ENCODE measurements at places on chromosomes 1 and 21.
A peak's percentile ranks its signal among the peaks of the same experiment; 100 is the strongest.

GRCh38 chr1:103937763-103938357 lies 188.2 kb downstream of the AMY1C start:
- no peak for DNase-seq

DNA sequence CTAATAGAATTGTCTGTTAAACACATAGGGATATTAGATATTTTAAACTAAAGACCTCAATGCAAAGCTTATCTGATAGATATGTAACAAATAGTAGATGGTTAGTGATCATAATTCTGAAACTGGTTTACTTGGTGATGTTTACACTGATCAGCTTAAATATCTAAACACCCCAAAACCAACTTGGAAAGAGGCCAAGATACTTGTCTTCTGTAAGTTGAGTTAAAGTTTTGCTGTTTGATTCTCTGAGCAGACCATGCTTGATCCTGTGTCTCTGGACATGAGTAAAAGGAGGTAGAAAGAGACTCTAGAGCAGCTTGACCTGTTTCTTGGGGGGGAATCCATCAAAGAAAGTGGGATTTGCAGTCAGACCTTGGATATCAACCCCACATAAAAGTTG lies 107.5 kb downstream of the NEK7 start:
- DNase-seq: no peak

DNA sequence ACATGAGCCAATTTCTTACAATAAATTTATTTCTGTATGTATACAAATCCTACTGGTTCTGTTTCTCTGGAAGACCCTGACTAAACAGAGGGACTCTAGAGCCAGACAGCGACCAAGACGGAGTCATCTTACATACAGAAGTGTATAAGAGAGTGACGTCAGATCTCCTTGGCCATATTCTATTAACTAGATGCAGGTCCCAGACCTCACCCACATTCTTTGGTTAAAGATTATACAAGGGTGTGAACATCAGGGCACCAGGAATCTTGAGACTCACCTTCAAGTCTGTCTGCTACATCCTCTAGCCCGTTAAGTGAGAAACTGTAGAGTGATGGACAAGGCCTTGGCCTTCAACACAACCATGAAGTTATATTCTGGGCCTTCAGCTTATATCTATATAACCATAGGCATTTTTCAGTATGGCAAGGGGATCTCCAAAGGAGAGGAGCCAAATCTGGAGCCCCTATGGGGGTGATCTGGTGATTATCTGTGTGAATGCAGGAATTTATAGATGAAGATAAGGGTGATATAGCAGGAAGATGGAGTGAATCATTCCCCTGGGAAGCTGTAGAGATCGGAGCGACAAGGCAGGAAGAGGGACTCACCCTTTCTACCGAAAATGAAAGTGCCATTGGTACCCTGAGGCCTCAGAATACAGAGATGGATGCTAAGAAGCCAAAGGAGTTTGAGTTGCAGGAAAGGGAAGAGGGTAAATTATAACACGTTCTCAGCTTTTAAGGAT lies 83.9 kb downstream of the ADAMTS1 start:
- no peak for DNase-seq

DNA sequence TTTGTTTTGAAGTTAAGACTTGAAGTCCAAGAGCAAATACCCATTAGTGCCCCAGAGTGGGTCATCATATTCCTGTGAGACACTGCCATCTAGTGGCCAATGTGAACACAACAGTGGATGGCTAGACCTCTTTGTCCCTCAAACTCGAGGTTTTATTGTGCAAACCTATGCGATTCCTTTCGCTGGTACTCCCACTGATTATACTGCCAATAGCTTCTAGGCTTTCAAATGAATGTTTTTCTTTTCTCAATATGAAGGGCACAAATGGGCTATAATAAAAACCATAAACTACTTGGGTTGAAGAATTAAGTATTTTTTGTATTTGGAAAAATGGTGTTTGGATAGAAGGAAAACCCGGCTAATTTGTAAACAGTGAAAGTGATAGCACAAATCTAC lies 100.4 kb upstream of the ZNF281 start:
- DNase-seq: peak; percentile 74

GRCh38 chr1:221708987-221709386 lies 32.9 kb downstream of the DUSP10 start:
- DNase-seq: no peak

- DNase-seq: no peak
Measured at GRCh38 chr1:243963571-243963970, 87.5 kb upstream of the ZBTB18 start.

- no peak for DNase-seq
Measured at GRCh38 chr1:210907251-210907805, 226.6 kb downstream of the KCNH1 start.

DNA sequence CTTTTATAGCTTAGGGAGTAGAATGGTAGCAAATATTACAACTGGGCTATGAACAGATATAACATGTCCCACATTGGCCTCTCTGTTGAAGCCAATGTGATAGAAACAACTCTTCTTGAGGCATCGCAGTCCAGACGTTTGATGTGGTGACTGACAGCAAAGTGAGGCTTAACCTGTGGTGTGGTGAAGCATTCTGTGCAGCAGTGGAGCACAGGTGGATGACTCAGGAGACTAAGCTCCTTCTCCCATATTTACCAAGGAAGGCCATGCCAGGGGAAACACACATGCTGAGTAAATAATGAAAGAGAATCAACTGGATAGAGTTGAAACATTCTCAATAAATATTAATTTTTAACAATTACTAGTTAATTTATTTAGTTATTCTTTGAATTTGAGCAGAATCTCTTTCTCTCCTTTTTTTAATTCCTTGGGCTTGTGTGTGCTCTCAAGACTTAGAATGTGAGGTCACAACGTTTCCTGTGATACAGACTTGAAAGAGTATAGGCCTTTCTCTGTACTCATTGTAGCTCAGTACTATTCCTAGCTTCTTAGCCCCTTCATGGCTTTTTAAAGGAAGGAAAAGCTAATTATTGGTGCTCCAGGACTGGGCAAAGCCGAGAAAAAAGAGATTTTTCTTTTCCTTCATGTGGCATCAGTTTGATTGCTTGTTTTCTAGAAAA lies 17.6 kb downstream of the CRB1 start:
- DNase-seq: no peak

DNA sequence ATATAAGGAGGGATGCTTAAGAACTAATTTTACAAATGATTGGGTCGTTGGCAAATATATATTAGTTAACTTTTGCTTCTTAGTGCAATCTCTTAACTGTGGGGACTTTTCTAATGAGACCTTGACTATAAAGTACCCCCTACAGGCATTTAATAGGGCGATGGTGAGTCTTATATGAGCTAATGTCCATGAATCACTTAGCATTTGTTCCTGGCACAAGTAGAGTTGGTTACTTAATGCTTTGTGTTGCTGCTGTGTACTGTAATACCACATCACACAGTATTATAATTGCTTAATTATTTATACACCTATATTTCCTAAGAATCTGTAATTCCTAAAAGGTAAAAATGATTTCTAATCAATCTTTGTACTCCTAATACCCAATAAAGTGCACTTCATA lies 25.3 kb upstream of the TMCO1 start:
- DNase-seq: no peak

DNA sequence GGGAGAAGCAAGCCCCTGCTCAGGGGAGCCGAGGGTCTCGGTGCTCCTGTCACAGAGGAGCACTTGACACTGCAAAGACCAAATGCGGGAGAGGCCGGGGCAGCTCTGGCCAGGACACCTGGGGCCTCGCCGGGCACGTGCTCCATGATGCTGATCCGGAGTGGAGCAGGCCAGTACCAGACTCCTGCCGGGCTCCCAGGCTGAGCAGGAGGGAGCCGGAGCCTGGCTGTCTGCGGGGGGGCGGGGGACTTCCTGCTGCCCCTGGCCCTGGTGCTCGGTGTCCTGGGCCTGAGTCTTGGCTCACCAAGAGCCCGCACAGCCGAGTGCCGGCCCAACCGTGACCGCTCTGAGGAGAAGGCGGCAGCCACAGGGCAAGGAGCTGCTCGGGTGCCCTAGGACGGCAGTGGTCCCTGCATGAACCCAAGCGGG lies 38.5 kb upstream of the TMEM52 start:
- no peak for DNase-seq

GRCh38 chr1:151777317-151777716 lies 13.0 kb downstream of the TDRKH start:
- no peak for DNase-seq

DNA sequence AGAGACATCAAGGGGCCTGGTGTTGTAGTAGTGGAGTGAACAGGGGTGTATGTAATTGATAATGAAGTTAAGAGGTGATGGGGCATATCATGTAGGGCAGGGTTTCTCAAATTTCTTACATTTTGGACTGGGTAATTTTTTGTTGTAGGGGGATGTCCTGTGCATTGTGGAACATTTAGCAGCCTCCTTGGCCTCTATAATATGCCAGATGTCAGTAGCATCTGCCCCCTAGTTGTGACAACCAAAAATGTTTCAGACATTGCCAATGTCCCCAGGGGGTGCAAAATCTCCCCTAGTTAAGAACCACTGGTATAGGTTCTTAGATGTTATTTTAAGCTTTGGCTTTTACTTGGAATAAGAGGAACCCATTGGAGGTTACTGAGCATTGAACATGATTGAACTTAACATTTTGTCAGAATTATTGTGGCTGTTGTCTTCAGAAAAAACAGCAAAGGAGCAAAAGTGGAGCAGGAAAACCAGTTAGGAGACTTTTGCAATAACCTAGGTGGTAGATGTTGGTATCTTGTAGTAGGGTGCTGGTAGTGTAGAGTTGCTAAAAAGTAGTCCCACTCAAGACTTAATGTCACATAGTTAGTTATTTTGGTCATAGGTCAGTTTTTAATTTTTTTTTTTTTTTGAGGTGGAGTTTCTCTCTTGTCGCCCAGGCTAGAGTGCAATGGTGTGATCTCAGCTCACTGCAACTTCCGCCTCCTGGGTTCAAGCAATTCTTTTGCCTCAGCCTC lies 6.2 kb downstream of the ZNF326 start:
- DNase-seq: no peak

DNA sequence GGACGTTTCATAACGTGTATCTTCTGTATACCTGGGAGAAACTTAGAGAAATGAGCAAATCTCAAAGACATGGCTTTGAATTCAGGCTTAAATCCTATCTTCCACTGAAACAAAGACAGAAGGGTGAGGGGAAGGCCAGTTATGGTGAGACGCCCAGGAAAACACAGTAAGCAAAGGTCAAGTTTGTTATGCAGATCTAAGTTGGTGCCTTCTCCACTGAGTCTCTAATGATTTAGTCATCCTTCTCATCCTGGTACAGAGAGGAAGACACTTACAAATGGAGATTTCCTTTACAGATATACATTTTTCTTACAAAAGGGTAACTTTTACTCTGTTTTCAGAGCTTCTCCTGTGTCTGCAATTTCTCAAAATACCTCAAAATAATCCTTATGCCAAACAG lies 64.4 kb downstream of the MAP3K7CL start:
- no peak for DNase-seq

DNA sequence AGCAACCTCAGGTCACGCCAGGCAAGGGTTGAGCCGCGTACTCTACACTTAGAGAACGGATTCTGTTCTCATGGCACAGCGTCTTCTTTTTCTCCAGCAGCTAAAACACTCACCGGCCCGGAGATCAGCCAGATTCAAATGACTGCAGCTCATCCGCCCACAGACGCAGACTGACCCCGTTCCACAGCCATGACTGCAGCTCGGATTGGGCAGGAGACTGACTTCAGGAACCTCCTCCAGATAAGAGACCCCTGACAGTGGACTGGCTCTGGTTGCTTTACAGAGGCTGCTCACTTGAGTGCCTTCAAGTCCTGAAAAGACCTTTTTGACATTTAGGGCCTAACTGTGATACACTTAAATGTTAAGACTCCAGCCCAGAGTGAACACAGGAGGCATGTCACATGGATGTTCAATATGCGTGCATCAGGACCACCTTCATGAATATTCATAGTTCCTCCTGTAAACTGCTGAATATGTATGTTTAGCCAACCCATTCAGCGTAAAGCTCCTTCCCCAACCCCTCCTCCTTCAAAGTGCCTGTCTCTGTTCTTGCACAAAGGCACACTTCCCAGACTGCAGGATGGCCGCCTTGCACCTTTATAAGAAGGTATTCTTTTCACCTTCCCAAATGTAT lies 42.6 kb downstream of the BACE2 start:
- no peak for DNase-seq

GRCh38 chr21:38834725-38835124 lies 29.0 kb downstream of the ETS2 start:
- no peak for DNase-seq

- no peak for DNase-seq
Measured at GRCh38 chr1:40362699-40363098, 10.8 kb upstream of the SMAP2 start.

GRCh38 chr1:236142253-236143103 lies at the start of gene GPR137B:
Gene GPR137B (plus strand): TSS chr1:236142539. CDS start chr1:236142623, 84 bp downstream.
- no peak for DNase-seq

DNA sequence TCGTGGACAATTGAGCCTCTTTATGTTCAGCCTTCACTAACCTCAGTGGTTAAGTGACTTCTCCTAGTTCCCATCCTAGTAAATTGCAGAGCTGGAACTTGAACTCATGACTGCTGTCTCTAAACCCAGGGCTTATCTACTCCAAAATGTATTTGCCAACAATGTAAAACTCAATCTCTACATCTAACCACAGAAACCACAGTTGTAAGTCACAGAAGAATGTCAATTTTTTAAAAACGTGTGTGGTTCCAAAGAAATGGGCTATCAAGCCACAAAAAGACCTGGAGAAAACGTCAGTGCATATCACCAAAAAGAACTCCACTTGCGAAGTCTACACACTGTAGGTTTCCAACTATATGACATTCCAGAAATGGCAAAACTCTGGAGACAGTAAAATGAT lies 172.6 kb upstream of the HMCN1 start:
- no peak for DNase-seq

GRCh38 chr1:205379056-205379455 lies 22.3 kb upstream of the KLHDC8A start:
- DNase-seq: no peak

DNA sequence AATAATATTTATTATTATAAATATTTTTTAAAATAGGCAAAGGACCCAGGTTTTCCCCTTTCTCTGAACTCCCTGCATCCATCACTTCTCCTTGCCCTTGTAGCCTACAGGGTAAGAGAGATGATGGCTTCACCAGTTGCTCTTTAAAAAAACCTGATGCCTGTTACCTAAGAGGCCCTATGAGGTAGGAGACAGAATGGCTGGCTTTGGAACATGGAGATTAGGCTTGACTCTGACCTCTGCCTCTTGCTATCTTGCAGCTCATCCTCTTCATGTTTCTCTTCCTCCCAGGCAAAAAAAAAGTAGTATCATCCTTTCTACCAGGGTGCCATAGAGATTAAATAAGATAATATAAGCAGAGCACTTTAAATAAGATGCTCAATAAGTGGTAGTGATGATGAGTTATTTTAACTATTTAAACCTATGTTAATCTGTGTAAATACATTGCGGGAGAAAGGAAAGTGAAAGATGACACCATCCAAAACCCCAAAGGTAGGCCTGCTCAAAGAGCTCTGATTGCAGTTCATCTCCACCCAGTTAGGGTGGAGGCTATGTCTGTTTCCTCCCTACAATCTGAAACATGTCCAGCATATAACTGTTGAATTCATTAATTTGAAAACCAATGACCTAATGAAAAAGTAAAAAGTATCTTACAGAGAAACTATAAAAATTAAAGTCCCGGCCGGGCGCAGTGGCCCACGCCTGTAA lies 51.8 kb downstream of the RGS2 start:
- no peak for DNase-seq

GRCh38 chr1:27650539-27651175 lies 15.7 kb upstream of the FGR start:
- no peak for DNase-seq

- DNase-seq: no peak
Measured at GRCh38 chr1:245155272-245156040, 671 bp downstream of the KIF26B start.

Data from stimulated activated CD4-positive, alpha-beta T cell treated with anti-CD3 and anti-CD28 coated beads, Interleukin-12 subunit alpha, Interleukin-12 subunit beta, amount 100 ng/mL, for 48 hours (primary cell).